ENCODE measurements at places on chromosomes 12 and 14. TPM values are rescaled to one million over a fixed set of nuclear protein-coding genes. Genes with fewer than 3 reads are reported as not detected.

IGF1 gene
- total RNA-seq, result 1.6 TPM

TTC9 gene
- 6.1 TPM for total RNA-seq

BORCS5 gene
- 41.8 TPM for total RNA-seq

AGAP2 gene
- total RNA-seq, result 29.0 TPM

- H3K27ac ChIP-seq, result no peak overlapping the region
- peaks cover 3% of the 10 kb centered on the region for H3K27me3 ChIP-seq
- no peak overlapping the region for H3K4me3 ChIP-seq
- no peaks in the 10 kb centered on the region for H3K36me3 ChIP-seq
- H3K4me1 ChIP-seq, result no peaks in the 10 kb centered on the region
Measured at GRCh38 chr12:3107071-3107583, 29.9 kb downstream of the TSPAN9 start.

- H3K36me3 ChIP-seq, result no peaks in the 10 kb centered on the region
- DNase-seq, result no peak
- H3K4me3 ChIP-seq, result no peak overlapping the region
- H3K4me1 ChIP-seq, result no peaks in the 10 kb centered on the region
Measured at GRCh38 chr12:58602179-58602578, 318.1 kb downstream of the LRIG3 start.

DNA sequence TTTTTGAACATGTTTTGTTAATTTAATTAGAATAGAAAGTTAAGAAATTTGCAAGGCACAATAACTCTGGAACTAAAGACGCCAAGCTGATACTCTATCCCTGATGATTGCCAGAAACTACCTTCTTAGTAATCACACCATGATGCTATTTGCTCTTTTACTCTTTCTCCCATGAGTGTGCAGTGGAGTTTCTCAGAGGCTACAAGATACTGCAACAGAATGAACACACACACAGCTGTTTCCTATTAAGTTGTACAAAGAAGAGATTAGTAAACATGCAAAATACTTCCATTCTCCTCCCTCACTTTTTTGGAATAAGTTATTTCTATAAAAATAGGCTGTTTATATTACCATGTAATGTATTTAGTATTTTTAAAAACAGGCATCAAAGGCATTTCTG, 1367.5 kb downstream of the AACS start:
- no peaks in the 10 kb centered on the region for H3K36me3 ChIP-seq
- DNase-seq, result no peak
- H3K27ac ChIP-seq, result no peak overlapping the region
- H3K4me3 ChIP-seq, result no peak overlapping the region

- H3K36me3 ChIP-seq, result no peaks in the 10 kb centered on the region
- H3K4me3 ChIP-seq, result peak overlapping the region; percentile 73
- peaks cover 34% of the 10 kb centered on the region for H3K4me1 ChIP-seq
- DNase-seq, result no peak
- no peaks in the 10 kb centered on the region for H3K27me3 ChIP-seq
Measured at GRCh38 chr14:74942181-74942580, 13.2 kb downstream of the PGF start.

DNA sequence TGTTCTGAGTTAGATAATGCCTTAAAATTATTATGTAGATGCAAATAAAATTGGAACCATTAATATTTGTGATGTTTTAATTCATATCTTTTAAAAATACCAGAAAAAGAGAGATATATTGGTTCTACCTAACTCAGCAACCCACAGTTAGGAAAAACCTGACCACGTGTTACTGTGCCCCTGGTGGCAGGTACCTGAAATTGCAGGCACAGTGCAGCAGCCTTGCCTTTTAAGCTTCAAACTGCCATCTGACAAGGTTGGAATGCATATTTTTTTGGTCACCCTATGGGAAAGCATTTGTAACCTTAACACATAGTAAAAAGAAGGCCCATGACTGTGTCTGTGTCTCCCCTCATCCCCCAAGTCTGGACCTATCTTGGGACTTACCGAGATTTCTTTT, 109.4 kb upstream of the NOS1 start:
- no peak for DNase-seq
- no peak overlapping the region for H3K4me3 ChIP-seq
- no peaks in the 10 kb centered on the region for H3K27me3 ChIP-seq
- H3K36me3 ChIP-seq, result no peaks in the 10 kb centered on the region
- H3K4me1 ChIP-seq, result no peaks in the 10 kb centered on the region

DNA sequence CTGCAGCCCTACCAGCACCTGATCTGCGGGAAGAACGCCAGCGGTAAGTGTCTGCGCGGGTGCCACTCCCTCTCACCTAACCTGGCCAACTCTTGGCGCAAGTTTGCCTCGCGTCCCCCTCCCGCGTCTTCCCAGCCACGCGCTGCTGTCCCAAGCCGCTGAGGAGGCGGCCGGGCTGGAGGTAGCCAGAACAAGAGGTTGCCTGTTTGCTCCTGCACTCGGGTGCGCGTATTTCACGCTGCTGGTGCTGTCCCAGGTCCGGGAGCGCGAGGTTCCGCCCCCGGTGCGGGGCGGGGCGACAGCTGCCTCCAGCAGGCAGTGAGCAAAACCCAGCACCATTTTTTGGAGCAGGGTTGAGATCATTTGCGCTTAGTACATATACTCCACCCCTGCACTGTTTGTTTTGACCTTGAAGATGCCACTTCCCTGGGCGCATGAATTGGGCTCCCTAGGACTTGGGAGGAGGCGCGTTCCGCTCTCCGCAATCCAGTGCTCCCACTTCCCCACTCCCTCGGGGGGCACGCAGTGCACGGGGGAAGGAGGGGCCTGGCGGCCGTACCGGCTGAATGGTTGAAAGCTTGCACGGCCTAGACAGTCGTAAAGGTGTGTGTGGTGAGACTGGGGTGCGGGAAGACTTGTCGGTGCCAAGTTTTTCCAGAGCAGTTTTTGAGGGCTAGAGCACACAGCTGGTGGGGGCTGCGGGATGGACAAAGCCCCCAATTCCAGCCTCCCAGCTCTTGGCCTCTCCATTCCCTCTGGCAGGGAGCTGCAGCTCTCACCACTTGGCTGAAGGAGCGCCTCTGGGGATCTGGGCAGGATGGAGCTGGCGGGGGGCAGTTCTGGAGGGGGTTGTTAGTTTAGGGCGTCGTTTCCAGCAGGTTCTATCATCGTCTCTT, 226.9 kb upstream of the CRY1 start:
- peak; percentile 83 for DNase-seq
- peaks cover 47% of the 10 kb centered on the region for H3K4me1 ChIP-seq
- peak overlapping the region; percentile 86 for H3K4me3 ChIP-seq
- H3K36me3 ChIP-seq, result no peaks in the 10 kb centered on the region

DNA sequence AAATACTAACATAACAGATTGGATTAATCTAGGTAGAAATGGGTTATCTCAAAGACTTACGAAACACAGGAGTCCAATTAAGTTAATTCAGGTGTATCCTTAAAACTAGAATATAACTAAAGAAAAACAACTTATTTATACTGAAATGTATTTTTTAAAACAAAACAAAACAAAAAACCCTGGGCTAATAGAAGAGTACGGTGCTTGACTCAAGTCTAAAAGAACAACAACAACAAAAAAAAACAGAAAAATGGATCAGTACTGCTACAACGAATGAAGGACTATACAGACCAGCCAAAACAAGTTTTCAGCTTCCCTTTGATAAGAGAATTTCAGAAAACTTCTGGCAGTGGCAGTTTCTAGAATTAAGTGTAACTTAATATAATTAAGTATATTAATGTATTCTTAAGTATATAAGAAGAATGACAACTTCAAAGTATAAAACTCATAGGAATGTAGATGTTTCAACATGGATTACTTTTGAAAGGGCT, 120.1 kb upstream of the EGLN3 start:
- peaks cover 12% of the 10 kb centered on the region for H3K36me3 ChIP-seq
- H3K4me1 ChIP-seq, result peaks cover 3% of the 10 kb centered on the region
- H3K27me3 ChIP-seq, result peaks cover 17% of the 10 kb centered on the region
- DNase-seq, result no peak
- no peak overlapping the region for H3K27ac ChIP-seq
- no peak overlapping the region for H3K4me3 ChIP-seq

- DNase-seq, result no peak
- peaks cover 26% of the 10 kb centered on the region for H3K4me1 ChIP-seq
- no peak overlapping the region for H3K27ac ChIP-seq
- H3K27me3 ChIP-seq, result peaks cover 6% of the 10 kb centered on the region
- H3K36me3 ChIP-seq, result no peaks in the 10 kb centered on the region
- no peak overlapping the region for H3K4me3 ChIP-seq
Measured at GRCh38 chr12:31742891-31743290, 14.1 kb upstream of the AMN1 start.

GRCh38 chr14:65478596-65478995, 66.1 kb downstream of the FUT8 start:
- peaks cover 57% of the 10 kb centered on the region for H3K36me3 ChIP-seq
- H3K4me3 ChIP-seq, result no peak overlapping the region
- H3K27ac ChIP-seq, result peak overlapping the region; percentile 19

DNA sequence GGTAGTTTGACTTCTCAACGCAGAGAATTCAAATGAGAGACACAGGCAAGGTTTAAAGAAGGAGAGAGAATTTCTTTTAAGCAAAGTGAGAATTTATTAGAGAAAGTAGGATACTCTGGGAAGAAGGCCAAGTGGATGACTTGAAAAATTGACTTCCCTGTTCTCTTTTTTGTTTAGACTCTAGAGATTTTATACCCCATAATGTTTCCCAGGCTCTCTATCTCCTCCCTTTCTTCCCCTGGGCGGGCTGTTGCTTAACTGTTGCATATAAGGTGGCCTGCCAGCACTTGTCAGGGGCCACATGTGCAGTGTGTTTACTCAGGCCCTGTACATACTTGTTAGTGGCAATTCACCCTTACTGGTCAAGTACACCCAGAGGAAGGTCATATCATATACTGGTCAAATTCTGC, 403.7 kb downstream of the SLC6A15 start:
- no peak overlapping the region for H3K4me3 ChIP-seq
- H3K36me3 ChIP-seq, result no peaks in the 10 kb centered on the region
- no peaks in the 10 kb centered on the region for H3K27me3 ChIP-seq
- H3K27ac ChIP-seq, result no peak overlapping the region
- no peak for DNase-seq
- no peaks in the 10 kb centered on the region for H3K4me1 ChIP-seq

- no peaks in the 10 kb centered on the region for H3K4me1 ChIP-seq
- peaks cover 20% of the 10 kb centered on the region for H3K27me3 ChIP-seq
- no peaks in the 10 kb centered on the region for H3K36me3 ChIP-seq
- DNase-seq, result no peak
- no peak overlapping the region for H3K4me3 ChIP-seq
Measured at GRCh38 chr14:50615552-50615951, 52.6 kb downstream of the SAV1 start.

- H3K4me3 ChIP-seq, result no peak overlapping the region
- H3K27me3 ChIP-seq, result peaks cover 21% of the 10 kb centered on the region
- no peaks in the 10 kb centered on the region for H3K36me3 ChIP-seq
- no peak for DNase-seq
- no peak overlapping the region for H3K27ac ChIP-seq
- H3K4me1 ChIP-seq, result peaks cover 4% of the 10 kb centered on the region
Measured at GRCh38 chr12:51669271-51669670, 78.2 kb downstream of the SCN8A start.

DNA sequence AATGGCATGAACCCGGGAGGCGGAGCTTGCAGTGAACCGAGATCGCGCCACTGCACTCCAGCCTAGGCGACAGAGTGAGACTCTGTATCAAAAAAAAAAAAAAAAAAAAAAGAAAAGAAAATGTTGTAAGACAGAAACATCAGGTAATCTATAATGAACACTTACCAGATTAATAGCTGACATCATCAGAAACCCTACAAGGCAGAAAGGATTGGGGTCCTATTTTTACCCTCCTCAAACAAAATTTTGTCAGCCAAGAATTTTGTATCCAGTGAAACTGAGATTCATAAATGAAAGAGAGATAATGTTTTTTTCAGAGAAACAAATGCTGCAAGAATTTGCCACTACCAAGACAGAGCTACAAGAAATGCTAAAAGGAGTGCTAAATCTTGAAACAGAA, 14.1 kb downstream of the CLEC1A start:
- no peak overlapping the region for H3K27ac ChIP-seq
- H3K36me3 ChIP-seq, result no peaks in the 10 kb centered on the region
- no peak overlapping the region for H3K4me3 ChIP-seq
- no peak for DNase-seq
- H3K4me1 ChIP-seq, result no peaks in the 10 kb centered on the region

DNA sequence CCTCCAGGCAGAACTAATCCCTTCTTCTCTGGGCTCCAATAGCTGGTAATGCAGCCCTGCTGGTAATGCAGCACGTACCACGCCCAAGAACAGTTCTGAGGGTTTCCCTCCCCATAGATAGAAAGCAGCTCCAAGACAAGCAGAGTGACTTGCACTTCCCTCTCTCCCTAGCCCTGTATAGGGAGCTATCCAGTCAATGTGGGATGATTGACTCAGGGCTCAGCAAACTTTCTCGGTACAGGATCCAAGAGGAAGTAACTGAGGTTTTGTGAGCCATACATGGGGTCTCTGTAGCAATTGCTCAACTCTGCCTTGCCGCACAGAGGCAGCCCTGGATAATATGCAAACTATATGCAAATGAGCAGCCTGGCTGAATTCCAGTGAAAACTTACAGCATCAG, 15.5 kb upstream of the FKBP4 start:
- H3K27me3 ChIP-seq, result peaks cover 24% of the 10 kb centered on the region
- H3K36me3 ChIP-seq, result no peaks in the 10 kb centered on the region
- H3K4me1 ChIP-seq, result peaks cover 7% of the 10 kb centered on the region
- H3K4me3 ChIP-seq, result no peak overlapping the region
- no peak for DNase-seq

DNA sequence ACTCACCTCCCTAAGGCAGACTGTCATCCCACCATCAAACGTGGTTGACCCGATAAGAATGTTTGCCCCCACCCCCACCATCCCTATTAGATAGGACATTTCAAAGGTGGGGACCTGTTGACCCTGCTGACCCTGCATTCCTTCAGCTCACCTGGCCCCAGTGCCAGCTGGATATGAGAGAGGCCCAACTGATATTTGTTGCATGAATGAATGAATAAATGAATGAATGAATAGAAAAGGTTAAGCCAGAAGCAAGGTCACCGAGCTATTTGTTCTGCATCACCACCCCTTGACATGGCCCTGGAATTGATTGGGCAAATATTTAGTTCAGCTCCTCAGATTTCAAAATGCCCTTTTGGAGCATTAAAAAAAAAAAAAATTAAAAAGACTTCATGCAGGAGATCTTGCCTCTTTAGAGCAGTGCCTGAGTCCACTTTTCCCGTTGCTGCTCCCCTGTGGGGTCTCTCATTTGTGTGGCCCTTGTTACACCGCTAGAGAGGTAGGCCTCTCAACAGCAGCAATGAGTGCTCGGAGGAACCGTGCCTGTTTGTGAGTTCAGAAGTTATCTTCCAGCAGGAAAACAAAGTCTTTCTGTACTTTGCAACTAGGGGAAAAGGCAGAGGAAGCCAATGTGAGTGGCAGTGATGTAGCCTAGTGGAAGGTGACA, 8.5 kb upstream of the SERPINA5 start:
- no peaks in the 10 kb centered on the region for H3K4me1 ChIP-seq
- no peak for DNase-seq
- no peak overlapping the region for H3K4me3 ChIP-seq
- no peak overlapping the region for H3K27ac ChIP-seq
- no peaks in the 10 kb centered on the region for H3K36me3 ChIP-seq

DNA sequence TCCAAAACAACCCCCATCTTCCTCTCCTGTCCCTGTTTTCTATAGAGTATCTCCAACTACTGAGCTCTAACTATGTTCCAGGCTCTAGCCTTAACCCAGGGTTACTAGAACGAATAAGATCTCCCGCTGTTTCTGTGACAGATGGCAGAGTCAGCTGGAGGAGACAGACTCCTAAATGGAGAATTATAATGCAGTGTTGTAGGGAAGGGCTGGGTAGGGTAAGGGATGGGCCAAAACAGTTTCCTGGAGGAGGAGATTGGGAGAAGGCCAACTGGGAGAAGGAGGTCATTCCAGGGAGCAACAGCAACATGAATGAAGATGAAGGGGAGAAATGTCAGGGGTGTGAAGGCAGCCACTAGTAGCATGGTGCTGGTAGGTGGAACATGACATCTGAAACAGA, 73.4 kb upstream of the ANO4 start:
- H3K27me3 ChIP-seq, result peaks cover 32% of the 10 kb centered on the region
- H3K36me3 ChIP-seq, result no peaks in the 10 kb centered on the region
- no peak for DNase-seq
- H3K4me1 ChIP-seq, result no peaks in the 10 kb centered on the region
- H3K4me3 ChIP-seq, result no peak overlapping the region
